ENCODE measurements at places on chromosomes 7 and 10.

DNA sequence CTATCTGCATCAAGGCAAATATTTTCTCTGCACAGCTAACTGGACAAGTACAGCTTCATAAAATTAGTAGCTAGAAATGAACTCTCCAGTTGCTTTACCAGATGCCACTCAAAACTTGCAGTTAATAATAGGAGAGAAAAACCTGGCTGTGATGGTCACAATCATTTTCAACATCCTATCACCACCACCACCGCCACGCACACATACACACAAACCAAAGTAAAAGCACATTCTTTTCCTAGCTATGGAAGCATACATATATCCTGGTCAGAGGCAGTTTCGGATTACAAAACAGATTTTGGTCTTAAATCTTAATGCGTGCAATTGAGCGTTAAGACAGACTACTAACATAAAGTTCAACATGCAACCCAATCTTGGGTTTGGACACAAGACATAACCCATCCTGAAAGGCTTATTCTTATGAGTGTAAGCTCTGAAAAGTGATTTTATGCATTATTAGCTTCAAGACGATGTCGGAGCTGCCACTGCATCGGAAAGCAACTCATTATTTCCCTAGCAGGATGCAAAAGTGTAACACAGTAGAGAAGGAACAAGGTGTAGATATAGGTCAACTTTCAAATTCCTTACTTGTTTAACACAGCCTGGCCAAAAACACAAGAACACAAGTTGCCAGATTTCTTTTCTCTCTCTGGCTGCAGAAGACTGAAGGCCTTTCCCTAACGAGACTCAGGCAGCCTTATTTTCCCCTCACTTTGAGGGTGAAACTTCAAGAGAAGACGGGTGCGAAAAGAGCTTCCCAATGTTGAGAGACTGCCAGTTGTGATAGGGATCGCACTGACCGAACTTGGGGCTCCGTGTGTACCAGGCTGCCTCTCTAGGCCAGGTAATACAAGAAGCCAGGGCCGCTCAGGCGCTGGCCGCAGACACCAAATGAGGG lies 1.2 kb downstream of the CACUL1 start:
- DNase-seq, result no peak

- DNase-seq, result no peak
Measured at GRCh38 chr10:104446151-104446550, 92.5 kb downstream of the CFAP58 start.

- DNase-seq, result no peak
Measured at GRCh38 chr10:119501690-119502089, 40.8 kb downstream of the RGS10 start.

DNA sequence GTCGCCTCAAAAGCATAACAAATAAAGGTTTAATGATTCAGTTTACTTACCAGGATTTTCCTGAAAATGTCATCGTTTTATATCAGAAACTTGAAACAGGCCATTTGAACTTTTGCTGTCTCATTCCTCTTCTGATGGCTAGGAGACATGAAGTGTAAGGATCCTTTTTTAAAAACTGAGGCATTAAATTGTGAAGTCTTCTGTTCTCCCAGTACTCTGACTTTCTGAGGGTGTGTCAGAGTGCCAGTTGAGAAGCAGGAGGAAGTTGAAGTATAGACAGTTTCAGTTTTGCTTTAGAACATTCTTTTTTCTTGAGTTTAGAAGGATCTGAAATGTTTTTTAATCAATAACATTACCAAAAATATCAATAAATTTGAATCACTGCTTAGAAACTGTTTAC lies at the start of gene SAMD9L:
SAMD9L (minus strand) TSS at position 242 of the 400 bp plus-strand sequence. CDS start 12,414 bp downstream, outside the sequence.
- no peak for DNase-seq

DNA sequence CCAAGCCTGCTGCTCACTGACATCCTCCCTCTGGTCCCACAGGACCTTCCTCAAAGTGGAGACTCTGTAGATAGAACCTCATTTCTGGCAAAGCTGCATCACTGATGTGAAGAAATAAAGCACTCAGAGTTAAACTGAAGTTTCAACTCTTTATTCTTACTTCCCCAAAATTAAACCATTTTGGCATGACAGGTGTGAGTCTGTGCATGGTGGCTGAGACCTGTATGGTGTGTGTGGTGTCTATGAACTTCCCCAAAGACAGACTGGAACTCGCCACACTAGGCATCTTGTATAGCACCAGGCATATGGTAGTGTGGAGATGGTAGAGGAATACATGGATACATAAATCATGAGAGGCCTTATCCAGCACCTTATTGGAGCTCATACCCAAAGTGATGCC lies 6.6 kb upstream of the WDFY4 start:
- DNase-seq, result no peak

- no peak for DNase-seq
Measured at GRCh38 chr7:51446356-51446755, 129.7 kb upstream of the COBL start.

GRCh38 chr7:129308047-129308446 lies 83.2 kb downstream of the AHCYL2 start:
- DNase-seq, result no peak

- DNase-seq, result peak; percentile 79
Measured at GRCh38 chr10:117222976-117223692, 17.8 kb upstream of the SLC18A2 start.

DNA sequence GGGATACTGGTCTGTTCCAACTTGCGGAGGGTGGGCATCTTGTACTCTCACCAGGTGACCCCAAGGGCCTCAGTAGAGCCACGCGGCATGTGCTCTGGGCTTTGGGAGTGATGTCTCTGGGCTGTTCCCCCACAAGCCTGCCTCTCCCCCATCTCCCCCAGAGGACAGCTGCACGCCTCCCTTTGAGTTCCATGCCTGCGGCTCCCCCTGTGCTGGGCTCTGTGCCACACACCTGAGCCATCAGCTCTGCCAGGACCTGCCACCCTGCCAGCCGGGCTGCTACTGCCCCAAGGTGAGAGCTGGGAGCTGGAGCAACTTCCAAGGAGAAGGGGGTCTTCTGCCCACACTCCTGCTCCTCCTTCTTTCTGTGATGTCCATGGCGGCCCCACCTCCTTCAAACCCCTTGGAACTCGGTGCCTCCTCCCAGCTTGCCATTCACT lies 15.0 kb upstream of the ZNF862 start:
- DNase-seq, result no peak

DNA sequence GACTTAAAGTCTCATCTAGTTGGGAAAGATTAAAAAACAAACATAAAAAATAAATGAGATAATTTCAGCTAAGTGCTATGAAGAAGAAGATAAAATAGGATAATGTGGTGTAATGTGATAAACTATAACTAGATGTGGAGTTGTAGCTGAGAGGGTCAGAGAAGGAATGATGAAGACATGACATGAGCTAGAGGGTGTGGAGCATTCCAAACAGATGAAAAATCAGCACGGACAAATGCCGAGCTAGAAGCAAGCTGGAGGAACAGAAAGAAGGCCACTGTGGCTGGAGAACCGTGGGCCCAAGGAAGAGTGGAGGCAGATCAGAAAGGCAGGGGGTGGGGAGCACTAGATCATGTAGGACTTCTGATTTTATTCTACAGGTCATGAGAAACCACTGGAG lies 70.6 kb downstream of the CDK6 start:
- DNase-seq, result no peak

DNA sequence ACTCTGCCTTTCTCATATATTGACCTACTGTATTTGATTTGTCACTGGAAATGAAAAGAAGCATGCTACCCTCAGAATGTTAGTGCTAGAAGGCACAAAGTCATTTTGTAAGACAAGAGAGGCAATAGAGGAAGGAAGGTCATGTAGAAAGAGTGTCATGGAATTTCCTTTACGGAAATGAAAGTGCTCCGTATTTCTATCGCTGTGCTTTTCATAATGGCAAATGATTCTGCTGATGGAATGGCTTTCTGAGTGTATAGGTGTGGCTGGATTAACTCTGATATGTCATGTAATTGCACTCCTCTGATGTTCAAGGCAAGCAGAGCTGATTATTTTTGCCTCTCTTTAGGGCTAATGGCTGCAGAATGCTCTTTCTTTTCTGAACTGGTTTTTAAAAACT lies 15.5 kb upstream of the STEAP4 start:
- DNase-seq, result no peak

GRCh38 chr7:21580073-21580521 lies 37.3 kb downstream of the DNAH11 start:
- DNase-seq, result peak; percentile 61

- no peak for DNase-seq
Measured at GRCh38 chr7:131072505-131073091, 255.1 kb upstream of the MKLN1 start.

- DNase-seq, result no peak
Measured at GRCh38 chr7:137635132-137635531, 211.6 kb downstream of the DGKI start.

DNA sequence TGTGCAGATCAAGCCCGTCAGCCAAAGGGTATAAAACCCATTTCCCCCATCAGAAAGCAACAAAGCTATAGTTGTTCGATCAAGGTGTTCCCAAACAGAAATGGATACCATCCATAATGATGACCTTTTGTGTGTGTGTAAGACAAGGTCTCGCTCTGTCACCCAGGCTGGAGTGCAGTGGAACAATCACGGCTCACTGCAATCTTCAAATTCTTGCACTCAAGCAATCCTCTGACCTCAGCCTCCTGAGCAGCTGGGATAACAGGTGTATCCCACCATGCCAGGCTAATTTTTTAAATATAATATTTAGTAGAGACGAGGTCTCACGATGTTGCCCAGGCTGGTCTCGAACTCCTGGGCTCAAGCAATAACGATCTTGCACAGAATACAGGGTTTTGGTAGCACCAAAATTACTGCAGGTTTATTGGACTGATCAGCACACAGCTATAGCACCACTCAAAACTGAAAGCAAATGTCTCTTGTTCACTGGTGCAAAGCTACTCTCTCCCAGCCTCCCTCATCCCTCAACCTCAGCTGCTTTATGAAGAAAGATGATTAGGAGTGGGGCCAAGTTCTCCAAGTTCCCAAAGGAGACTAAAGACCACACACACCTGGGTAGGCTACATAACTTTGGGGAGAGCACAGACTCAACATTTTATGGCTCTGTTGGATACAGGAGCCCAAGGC lies 80.5 kb downstream of the ABI1 start:
- no peak for DNase-seq

- DNase-seq, result no peak
Measured at GRCh38 chr10:21929070-21929469, 74.5 kb downstream of the DNAJC1 start.

DNA sequence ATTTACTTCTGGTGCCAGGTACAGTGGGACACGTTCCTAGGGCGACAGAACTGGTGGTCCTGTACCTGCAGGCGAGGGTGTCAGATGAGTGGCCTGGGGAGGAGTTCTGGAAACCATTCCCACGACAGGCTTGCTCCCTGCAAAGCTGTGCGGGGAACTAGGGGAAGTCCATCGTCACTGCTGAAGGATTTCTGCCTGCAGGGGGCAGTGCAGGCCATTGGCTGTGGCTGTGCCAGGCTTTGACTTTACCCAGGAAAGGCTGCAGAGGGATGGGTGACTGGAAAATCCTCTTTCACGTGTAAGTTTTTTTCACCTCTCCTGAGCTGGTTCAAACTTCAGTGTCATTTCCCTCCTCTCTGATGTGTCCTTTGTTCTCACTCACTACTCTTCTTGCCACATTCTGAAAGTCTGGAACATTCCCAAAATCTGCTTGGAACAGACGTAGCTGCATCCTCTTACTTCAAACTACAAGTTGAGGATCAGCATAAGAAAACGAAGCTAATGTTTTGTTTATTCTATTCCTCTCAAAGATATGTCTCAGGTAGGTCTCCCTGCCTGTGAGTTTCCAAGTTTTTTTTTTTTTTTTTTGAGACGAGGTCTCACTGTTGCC lies 126.5 kb downstream of the SH2D4B start:
- DNase-seq, result peak; percentile 54

- DNase-seq, result peak; percentile 6
Measured at GRCh38 chr10:98790817-98791216, 344.1 kb upstream of the HPS1 start.

DNA sequence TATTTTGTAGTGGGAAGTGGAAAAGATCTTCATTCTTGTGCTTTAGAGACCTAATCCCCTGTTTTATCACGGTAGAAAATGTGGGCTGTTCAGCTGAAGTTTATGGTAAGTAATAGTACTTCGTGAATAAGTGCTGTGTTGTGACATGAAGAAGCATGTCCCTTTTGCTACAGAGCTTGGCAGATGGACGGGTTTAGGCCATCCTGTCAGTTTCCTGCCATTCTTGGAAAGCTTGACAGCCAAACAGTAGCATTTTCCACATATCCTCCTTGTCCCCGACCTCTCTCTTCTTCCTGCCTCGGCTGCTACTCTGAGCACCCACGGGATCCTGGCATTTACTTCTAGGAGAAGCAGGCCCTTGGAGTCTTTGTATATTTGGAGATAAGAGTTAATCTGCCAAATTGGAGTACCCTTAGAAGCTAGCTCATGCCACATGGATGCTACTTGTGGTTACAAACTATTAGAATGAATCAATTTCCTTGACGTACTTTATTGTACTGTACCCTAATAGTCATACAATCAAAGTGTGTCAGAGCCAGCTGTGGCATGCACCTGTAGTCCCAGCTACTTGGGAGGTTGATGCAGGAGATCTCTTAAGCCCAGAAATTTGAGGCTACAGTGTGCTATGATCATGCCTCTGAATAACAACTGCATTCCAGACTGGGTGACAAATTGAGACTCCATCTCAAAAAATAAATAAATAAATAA lies 39.2 kb downstream of the PNLIPRP3 start:
- no peak for DNase-seq

DNA sequence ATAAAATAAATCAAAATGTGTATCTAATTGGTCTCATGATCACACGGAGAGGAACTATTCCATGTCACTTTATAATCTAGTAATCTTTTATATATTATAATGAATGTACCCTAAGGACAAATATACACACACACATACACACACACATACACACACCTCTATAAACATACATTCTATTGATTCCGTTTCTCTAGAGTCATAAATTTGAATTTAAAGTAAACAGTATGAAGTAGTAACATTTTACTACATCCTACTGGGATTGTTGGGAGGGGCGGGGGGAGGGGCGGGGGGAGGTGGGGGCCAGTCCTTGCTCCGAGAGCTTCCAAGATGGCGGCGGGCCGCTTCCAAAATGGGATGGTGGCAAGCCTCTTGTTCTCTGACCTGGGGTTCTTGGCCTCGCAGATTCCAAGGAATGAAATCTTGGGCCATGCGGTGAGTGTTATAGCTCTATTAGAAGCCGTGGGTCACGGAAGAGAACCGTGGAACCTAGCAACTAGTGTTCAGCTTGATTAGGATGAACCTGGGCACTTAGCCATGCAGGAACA lies 143.2 kb downstream of the REEP3 start:
- DNase-seq, result peak; percentile 66

DNA sequence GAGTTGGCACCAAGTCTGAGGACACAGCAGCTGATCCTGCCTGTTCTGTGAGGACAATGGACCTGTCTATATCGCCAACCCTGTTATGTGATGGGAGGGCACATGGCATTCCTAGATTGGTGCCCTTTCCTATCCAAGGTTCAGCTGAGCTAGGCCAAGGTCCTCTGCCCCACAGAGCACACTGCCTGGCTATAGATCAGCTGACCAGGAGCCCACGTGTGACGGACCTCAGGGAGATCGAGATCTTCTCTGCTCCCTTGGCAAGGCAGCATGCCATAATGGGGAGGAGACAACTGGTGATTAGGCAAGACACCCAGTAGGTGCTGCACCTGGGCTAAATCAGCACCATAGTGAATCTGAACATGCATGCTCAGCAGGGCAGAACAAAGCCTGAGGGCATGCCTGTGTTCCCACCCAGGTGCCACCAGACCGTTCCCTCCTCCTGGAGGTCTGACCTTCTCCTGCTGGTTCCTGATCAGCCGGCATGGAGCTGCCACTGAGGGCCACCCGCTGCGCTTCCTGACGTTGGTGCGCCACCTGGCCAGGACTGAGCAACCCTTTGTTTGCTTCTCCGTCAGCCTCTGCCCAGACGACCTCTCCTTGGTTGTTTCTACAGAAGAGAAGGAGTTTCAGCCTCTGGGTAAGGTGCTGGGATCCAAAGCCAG lies 93.7 kb downstream of the WDFY4 start:
- DNase-seq, result no peak

Data from LNCaP clone FGC (cell line).